ENCODE measurements at places on chromosomes 6 and 20. TPM values are rescaled to one million over a fixed set of nuclear protein-coding genes. Genes with fewer than 3 reads are reported as not detected.

The IL17F gene
- not detected for total RNA-seq

The ELOVL4 gene
- total RNA-seq = 0.70 TPM

The TRAPPC3L gene
- total RNA-seq = 0.13 TPM

The PNLDC1 gene
- total RNA-seq = 0.18 TPM

The C20orf141 gene
- not detected for total RNA-seq

The E2F1 gene
- 14.2 TPM for total RNA-seq

The GHRH gene
- not detected for total RNA-seq

The PHF20 gene
- 31.1 TPM for total RNA-seq

The GSTA1 gene
- total RNA-seq = 9.3 TPM

DNA sequence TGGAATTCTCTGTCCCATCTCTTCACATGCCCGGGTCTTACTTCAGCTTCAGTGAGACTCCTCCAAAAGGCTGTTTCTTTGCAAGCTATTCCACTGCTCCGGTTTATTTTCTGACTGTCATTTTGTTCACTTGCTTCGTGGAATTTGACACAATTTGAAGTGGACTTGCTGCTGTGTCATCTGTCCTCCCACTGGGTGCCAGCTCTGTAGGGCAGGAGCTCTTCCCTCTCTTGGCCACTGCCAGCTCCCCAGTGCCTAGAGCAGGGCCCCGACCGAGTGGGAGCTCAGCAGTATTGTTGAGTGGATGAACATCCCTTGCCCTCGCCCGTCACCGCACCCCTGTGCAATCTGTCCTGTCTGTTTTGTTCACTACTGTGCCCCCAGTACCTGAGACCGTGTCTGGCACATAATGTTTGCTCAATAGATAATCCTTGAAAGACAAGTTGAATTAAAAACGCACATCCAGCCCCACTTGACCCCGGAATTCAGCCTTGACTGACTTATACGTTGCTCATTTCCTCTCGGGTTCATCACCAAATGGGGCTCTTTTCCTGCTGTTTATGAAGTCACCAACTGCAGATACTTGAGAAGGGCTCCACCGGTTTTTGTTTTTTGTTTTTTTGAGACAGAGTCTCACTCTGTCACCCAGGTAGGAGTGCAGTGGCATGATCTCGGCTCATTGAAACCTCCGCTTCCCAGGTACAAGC lies 170.3 kb upstream of the KCNG1 start:
- no peak overlapping the region for H3K4me3 ChIP-seq
- DNase-seq = no peak
- no peaks in the 10 kb centered on the region for H3K36me3 ChIP-seq
- no peaks in the 10 kb centered on the region for H3K4me1 ChIP-seq
- H3K27me3 ChIP-seq = peaks cover 9% of the 10 kb centered on the region
- no peak overlapping the region for H3K27ac ChIP-seq

GRCh38 chr6:100382031-100382430 lies 82.7 kb downstream of the SIM1 start:
- no peak overlapping the region for H3K27ac ChIP-seq
- H3K36me3 ChIP-seq = no peaks in the 10 kb centered on the region
- no peaks in the 10 kb centered on the region for H3K27me3 ChIP-seq

- H3K27ac ChIP-seq = no peak overlapping the region
- H3K4me1 ChIP-seq = no peaks in the 10 kb centered on the region
- H3K4me3 ChIP-seq = no peak overlapping the region
- H3K27me3 ChIP-seq = no peaks in the 10 kb centered on the region
- DNase-seq = no peak
Observed at GRCh38 chr6:9481292-9482029, 933.4 kb downstream of the TFAP2A start.

DNA sequence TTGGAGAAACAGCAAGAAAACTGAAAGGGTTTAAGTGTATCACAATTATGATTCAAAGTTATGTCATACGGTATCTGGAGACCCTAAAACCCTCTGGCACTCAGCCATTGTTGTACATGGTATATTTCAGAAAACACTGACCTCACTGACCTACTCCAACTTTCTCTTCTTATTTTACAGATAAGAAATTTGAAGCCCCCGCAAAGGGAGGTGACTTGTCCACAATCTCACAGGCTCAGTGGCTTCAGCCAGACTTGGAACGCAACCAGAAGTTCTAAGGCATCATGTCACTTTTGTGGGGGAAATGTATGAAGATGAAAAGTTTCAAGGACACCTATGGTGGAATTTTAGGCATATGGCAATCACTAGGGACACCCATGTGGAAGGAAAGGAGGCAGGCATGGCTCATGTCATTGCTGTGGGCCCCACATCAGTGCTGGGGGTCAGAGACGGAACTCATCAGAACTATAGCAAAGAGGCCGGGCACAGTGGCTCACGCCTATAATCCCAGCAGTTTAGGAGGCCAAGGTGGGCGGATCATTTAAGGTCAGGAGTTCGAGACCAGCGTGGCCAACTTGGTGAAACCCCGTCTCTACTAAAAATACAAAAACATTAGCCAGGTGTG lies 5.2 kb upstream of the TRIB3 start:
- H3K4me1 ChIP-seq = peaks cover 21% of the 10 kb centered on the region
- H3K27me3 ChIP-seq = no peaks in the 10 kb centered on the region
- no peak overlapping the region for H3K4me3 ChIP-seq
- no peaks in the 10 kb centered on the region for H3K36me3 ChIP-seq

DNA sequence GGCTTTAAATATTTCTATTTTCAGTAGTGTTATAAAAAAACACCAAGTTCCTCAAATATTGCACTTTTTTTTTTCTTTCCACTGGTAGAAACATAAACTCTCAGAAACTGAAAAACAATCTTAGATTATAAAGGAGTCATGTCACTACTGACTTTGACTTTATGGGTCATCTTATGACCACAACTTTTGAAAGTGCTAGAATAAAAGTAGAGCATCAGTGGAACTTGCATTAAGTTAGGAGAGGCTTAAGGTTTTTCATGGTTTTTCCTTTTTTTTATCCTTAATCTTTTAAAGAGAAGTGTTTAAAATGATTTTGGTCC lies 56.6 kb upstream of the SUPT3H start:
- DNase-seq = no peak
- no peaks in the 10 kb centered on the region for H3K36me3 ChIP-seq
- H3K4me3 ChIP-seq = no peak overlapping the region
- H3K27me3 ChIP-seq = no peaks in the 10 kb centered on the region
- peak overlapping the region; percentile 21 for H3K27ac ChIP-seq

DNA sequence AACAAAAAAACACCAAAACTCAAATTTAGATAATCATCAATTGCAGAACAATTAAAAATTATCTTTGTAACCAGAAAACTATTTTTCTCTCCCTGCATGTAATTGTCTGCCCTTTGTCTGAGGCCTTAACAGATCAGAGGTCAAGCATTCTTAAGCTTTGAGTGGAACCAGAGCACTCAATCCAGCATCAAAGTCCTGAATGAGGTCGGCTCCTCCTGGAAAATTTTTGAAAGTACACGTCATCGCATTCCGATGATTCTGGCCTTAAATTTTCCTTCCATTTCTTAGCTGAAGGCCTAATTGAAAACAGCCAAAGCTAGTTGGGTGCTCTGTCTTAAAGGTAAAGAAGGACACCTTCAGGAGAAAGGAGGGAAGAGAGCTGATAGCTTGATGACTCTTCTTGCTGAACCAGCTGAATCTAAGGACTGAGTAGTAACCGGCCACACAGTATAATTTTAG lies 510.2 kb upstream of the SULF2 start:
- no peaks in the 10 kb centered on the region for H3K36me3 ChIP-seq
- H3K27me3 ChIP-seq = no peaks in the 10 kb centered on the region

- H3K36me3 ChIP-seq = peaks cover 82% of the 10 kb centered on the region
- H3K4me1 ChIP-seq = no peaks in the 10 kb centered on the region
- H3K4me3 ChIP-seq = no peak overlapping the region
- H3K27me3 ChIP-seq = no peaks in the 10 kb centered on the region
- DNase-seq = no peak
- no peak overlapping the region for H3K27ac ChIP-seq
Observed at GRCh38 chr6:34990971-34991560, 102.0 kb downstream of the ANKS1A start.

- no peak overlapping the region for H3K4me3 ChIP-seq
- no peak overlapping the region for H3K27ac ChIP-seq
- no peaks in the 10 kb centered on the region for H3K36me3 ChIP-seq
- no peaks in the 10 kb centered on the region for H3K27me3 ChIP-seq
- no peak for DNase-seq
- H3K4me1 ChIP-seq = peaks cover 31% of the 10 kb centered on the region
Observed at GRCh38 chr6:36729161-36729524, 31.5 kb downstream of the RAB44 start.

DNA sequence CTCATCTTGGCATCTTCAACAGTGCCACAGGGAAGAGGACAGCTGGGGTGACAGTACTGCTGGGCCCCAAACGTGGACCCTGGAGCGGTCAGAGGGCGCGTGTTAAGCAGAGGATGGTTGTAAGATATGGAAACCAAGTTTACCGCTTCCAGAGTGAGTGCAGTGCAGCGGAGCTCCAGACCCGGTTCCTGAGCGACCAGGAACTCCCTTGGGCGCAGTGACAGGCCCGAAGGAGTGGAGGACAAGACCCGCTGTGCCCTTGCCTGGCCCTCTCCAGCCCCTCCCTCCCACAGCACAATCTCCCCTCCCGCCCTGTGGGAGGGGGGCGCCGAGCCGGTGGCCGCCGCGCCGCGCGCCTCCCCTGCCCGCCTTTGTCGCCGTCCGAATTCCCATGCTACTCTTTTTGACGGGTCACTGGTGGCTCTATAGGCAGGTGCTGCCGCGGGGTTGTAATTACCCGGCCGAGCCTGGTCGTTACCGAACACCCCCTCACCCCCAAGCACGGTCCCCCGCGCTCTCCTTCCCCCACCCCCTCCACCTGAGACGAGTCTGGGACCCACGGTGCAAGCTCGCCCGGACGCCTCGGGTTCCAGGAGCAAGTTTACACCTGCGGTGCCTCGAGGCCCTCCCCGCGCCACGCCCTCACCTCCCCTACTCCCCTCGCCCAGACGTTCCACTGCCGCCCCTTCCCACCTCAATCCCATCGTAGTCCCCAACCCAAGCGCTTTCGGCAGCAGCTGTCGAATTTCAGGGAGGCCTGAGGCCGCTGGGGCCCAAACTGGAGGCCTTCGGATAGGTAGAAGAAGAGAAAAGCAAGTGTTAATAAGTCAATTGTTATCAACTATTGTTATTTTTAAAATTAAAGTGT lies 3.9 kb downstream of the NR2E1 start:
- no peaks in the 10 kb centered on the region for H3K36me3 ChIP-seq
- no peak overlapping the region for H3K4me3 ChIP-seq
- peaks cover 15% of the 10 kb centered on the region for H3K4me1 ChIP-seq
- peaks cover 100% of the 10 kb centered on the region for H3K27me3 ChIP-seq
- DNase-seq = no peak

DNA sequence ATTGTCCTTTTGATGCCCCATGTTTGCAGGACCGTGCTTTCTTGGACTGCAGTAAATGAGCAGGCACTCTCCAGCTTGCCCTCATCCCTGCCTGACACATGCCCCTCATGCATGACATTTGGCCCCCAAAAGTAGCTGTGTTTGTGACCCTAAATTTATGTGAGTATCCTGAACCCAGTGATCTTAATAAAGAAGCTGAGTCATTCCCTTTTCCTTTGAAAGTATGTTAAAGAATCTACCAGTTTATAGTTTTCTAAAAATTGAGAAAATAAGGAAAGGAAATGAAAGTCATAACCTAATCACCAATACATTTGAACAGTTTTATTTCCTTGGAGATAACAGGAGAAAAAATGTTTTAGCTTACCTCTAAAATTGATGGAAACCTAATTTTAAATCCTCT lies 3.4 kb upstream of the SLC22A23 start:
- H3K27me3 ChIP-seq = peaks cover 45% of the 10 kb centered on the region
- no peak overlapping the region for H3K27ac ChIP-seq
- H3K4me1 ChIP-seq = peaks cover 10% of the 10 kb centered on the region
- no peak for DNase-seq
- H3K36me3 ChIP-seq = no peaks in the 10 kb centered on the region

DNA sequence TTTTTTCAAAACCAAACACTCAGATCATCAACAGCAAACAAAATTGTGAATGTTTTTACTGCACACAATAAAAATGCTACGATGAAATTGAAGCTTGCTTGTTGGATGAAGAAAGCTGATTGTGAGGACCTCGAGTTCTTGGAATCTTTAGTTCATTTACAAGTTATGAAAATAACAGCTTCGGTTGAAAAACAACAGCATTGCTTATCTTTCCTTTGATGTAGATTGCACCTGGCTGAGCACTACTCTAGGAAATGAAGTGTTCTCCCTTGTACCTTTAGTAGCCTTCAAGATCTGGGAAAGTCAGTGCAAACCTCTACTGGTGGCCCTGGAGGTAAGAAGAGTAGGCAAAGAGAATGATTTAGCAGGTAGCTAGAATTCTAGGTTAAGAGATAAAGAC lies 2.2 kb upstream of the HMGN3 start:
- no peak overlapping the region for H3K27ac ChIP-seq
- no peak for DNase-seq
- H3K36me3 ChIP-seq = no peaks in the 10 kb centered on the region
- H3K27me3 ChIP-seq = no peaks in the 10 kb centered on the region
- peaks cover 35% of the 10 kb centered on the region for H3K4me1 ChIP-seq
- no peak overlapping the region for H3K4me3 ChIP-seq

GRCh38 chr6:162710419-162710818 lies 17.1 kb downstream of the PRKN start:
- H3K4me3 ChIP-seq = no peak overlapping the region
- H3K27me3 ChIP-seq = no peaks in the 10 kb centered on the region
- DNase-seq = no peak
- H3K27ac ChIP-seq = no peak overlapping the region
- no peaks in the 10 kb centered on the region for H3K36me3 ChIP-seq
- peaks cover 9% of the 10 kb centered on the region for H3K4me1 ChIP-seq

- H3K36me3 ChIP-seq = no peaks in the 10 kb centered on the region
- no peaks in the 10 kb centered on the region for H3K27me3 ChIP-seq
- no peaks in the 10 kb centered on the region for H3K4me1 ChIP-seq
- H3K4me3 ChIP-seq = no peak overlapping the region
- no peak for DNase-seq
Observed at GRCh38 chr6:79466207-79466834, 70.9 kb downstream of the LCA5 start.

GRCh38 chr6:158078320-158078719 lies 89.7 kb downstream of the SERAC1 start:
- H3K4me1 ChIP-seq = peaks cover 14% of the 10 kb centered on the region
- H3K36me3 ChIP-seq = peaks cover 27% of the 10 kb centered on the region
- DNase-seq = no peak
- H3K27ac ChIP-seq = no peak overlapping the region
- no peak overlapping the region for H3K4me3 ChIP-seq

DNA sequence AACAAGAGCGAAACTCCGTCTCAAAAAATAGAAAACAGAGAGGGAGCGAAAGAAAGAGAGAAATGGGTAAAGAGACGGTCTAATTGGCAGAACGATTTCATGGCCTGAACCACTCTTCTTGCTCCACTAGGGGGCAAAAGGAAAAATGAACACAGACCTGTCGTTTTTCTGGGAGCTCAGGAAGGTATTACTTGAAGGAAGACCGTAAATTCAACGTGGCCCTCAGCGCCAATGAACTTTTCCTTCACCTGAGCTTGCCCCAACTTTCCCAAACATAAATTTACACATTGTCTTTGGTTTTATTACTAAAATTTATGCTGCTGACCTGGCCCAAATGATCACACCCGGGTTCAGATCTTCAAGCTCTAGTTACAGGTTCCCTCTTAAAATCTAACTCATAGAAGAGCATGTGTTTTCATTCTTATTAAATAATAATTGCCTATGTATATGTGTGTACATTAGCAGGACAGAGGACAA lies 67.3 kb downstream of the ATP9A start:
- no peak for DNase-seq
- no peaks in the 10 kb centered on the region for H3K27me3 ChIP-seq
- no peak overlapping the region for H3K27ac ChIP-seq

Measured in left lung (tissue), 14 donors.